ENCODE measurements at places on chromosomes 2 and 18.

DNA sequence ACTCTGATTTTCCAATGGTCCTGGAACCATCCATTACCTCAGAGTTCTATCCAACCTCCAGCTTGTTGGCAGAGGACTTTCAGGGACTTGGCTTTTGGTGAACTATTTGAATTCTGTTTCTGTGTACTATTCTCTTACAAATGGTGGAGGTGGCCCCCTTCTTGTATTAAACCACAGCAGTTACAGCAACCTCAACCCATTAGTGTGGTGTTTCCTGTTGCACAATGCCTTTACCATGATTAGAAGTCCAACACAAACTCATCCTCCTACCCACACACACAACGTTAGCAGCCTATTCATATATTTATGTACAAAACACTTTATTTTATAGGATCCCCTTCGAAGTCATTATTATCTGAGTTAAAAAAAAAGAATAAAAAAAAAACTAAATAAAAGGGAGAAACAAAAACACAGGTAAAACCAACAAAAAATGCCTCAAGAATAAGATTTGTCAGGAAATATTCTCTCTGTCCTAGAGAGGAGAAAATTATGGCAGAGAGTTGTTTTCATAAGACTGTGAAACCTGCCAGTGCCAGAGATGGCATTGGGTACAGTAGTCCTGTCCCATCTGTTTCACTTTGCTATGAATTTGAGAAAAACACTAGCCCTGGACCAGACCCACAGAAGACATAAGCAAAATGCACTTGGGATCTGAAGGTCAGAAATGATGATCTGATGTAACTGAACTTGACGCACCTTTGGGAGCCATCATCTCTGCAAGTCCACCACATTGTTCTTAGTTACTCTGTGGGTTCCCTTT, 1896.0 kb upstream of the PIK3C3 start:
- DNase-seq, result no peak

DNA sequence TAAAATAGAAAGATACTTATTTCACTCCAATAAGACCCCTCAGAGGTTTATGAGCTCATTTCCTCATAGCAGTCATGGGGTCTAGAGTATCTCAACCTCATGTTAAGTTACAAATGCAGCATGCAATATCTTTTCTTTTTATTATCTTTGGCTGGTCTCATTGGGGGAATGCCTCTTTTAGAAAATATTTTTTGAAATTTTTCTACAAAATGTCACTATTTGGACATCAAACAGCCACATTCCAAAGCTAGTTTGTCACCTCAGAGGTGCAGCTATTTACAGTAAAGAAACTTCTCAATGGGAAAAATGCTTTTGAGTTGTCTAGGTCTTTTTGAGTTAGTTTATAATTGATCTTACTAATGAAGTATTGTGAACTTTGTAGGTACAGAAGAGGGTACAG, 370.7 kb upstream of the LRATD1 start:
- DNase-seq, result no peak

GRCh38 chr2:74379851-74380789, at the start of gene DCTN1:
Gene DCTN1, minus strand, starts transcription at chr2:74380311. Its CDS starts 274 bp downstream, at chr2:74380037.
- DNase-seq, result peak; percentile 13

DNA sequence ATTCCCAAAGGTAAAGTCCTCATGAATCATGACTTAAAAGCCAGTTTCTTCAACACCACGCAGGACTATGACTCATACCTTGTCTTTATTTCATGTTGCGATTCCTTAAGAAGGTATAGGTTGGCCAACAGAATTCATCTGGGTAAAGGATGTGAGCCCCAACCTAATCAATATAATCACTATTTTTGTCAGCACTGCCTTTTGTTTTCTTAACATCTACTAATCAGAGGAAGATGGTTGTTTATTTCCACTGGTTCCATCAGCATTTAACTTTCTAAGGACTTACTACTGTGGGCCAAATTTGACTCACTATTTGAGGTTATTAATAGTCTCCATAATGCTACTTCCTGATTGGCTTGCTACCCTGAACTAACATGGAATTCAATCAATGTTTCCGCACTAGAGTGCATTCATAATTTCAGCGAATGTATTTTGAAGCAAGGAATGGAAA, 78.6 kb downstream of the SCG2 start:
- DNase-seq, result no peak

DNA sequence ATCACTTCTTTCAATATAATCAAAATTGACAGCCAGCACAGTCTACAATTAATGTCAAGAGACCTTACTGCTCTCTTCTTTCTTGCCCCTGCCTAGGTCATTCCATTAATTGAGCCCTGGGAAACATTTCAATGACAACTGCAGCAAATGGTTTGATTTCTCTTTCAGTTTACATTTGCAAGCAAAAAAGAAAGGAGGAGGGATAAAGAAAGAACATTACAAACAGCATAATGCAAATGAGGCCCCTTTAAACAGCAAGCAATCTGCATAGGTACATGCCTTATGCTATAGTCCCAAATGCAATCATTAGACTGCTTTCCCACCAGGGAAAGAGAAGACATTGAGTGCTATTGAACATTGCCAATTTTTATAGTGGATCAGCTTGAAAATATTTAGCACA, 655.0 kb upstream of the CDH2 start:
- no peak for DNase-seq

GRCh38 chr2:47512581-47513083, 109.7 kb downstream of the MSH2 start:
- DNase-seq, result no peak

- DNase-seq, result no peak
These were observed 1.7 kb downstream of the L3MBTL4 start for GRCh38 chr18:6412933-6413472.

GRCh38 chr2:41720331-41721251, 327.2 kb upstream of the PKDCC start:
- DNase-seq, result no peak

GRCh38 chr2:70088598-70089219, 1.4 kb downstream of the PCBP1 start:
- no peak for DNase-seq
